Purkinje cell (primary cell): ENCODE measurements at places on chromosomes 4 and X. TPM values are rescaled to one million over a fixed set of nuclear protein-coding genes. Genes with fewer than 3 reads are reported as not detected.

Gene IL2
- not detected in 2 replicates for polyA plus RNA-seq

Gene EVC
- 0.16 TPM in 1 of 2 replicates, not detected in the other for polyA plus RNA-seq

Gene ATP11C
- polyA plus RNA-seq: 0.12 TPM in 1 of 2 replicates, not detected in the other

Gene NPY1R
- 20.3 and 34.7 TPM in 2 replicates for polyA plus RNA-seq

Gene NLGN3
- polyA plus RNA-seq: 16.1 and 16.4 TPM in 2 replicates

Gene P2RY10
- polyA plus RNA-seq: not detected in 2 replicates

Gene LARP7
- polyA plus RNA-seq: 73.2 and 81.2 TPM in 2 replicates

Gene F8A2
- not detected in 2 replicates for polyA plus RNA-seq
